T-helper 9 cell (primary cell): ENCODE measurements at places on chromosomes 2 and 18.

GRCh38 chr2:127392133-127392827 lies 4.5 kb upstream of the MAP3K2 start:
- no peak for DNase-seq

DNA sequence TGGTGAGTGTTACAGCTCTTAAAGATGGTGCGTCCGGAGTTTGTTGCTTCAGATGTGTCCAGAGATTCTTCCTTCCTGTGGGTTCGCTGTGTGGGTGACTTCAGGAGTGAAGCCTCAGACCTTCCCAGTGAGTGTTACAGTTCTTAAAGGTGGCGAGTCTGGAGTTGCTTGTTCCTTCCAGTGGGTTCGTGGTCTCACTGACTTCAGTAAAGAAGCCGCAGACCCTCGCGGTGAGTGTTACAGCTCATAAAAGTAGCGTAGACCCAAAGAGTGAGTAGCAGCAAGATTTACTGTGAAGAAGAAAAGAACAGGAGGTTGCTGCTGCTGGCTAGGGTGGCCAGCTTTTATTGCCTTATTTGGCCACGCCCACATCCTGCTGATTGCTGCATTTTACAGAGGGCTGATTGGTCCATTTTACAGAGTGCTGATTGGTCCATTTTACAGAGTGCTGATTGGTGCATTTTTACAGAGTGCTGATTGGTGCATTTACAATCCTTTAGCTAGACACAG lies 34.0 kb upstream of the SPTBN1 start:
- no peak for DNase-seq

DNA sequence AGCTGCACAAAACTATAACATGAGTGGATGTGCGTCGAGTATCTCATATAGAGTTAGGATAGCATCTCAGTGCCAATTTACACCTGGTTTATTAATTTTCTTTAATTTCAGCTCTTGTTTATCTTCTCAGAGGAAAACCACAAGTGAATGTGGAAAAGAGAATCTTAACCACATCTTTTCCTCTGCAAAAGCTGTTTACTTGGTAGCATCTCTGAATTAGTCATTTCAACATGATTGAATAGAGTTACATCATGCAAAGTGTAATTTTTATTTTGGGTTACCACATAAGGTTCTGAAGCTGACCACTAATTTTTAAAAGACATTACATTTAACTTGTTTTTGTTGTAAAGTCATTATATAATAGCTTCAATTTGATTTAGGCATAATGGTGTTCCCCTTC lies 83.8 kb upstream of the FAM237A start:
- DNase-seq: no peak

- DNase-seq: no peak
Observed at GRCh38 chr2:1595274-1595673, 149.0 kb downstream of the PXDN start.

GRCh38 chr2:84477886-84478285 lies 18.8 kb upstream of the SUCLG1 start:
- no peak for DNase-seq

DNA sequence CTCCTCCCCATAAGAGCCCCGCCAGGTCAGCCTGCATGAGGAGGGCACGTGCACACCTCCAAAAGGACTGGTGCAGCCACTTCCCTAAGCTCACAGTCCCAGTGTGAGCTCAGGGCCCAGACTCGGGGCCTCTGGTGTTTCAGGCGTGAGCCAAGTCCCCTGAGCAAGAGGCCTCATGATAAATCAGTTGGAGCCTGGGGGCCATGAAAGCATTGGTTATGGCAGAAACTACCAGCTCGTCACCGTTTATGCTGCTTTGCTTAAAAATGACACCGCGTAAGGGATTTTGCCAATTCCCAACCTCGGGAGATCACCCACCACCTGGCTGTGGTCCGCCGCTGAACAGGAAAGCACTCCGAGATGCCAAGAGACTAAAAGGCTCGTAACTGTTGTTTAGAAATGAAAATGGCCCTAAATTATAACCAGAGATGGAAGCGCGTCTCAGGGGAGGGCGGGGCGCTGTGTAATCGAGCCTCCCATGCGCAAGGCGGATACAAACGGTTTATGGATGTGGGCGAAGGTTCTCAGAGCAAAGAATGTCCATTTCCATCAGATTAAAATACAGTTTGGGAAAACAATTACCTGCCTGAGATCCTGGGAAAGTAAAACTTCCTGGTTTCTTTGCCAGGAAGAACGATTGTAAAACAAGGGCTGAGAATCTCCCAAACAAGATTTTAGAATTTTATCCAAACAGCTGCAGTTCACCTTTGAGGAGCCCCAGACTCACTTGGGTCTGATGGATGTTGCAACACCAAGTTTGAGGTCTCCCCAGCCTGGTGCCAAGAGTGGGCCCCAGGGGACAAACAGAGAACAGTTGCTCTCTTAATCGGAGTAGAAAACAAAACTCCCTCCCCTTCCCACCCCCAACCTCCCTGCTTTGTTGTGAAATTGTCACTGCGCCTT lies 141.4 kb downstream of the BCL2 start:
- DNase-seq: no peak

GRCh38 chr2:216084547-216084946 lies 2.8 kb downstream of the TMEM169 start:
- DNase-seq: no peak

GRCh38 chr2:62457556-62457955 lies 48.4 kb downstream of the TMEM17 start:
- no peak for DNase-seq

DNA sequence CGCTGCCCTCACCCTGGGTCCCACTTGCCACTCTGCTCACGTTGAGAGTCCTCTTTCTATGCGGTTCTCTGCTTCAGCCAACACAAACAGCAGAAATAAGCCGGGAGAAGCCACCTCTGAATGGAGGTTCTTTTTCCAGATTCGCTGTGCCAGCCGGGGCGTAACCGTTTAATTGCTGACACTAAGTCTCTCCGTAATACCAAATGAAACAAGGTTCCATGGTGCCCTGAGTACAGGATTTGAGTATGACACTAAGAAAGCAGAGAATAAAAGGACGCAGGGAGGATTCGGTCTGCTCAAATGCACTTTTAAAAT lies 37.6 kb downstream of the CTIF start:
- DNase-seq: no peak

DNA sequence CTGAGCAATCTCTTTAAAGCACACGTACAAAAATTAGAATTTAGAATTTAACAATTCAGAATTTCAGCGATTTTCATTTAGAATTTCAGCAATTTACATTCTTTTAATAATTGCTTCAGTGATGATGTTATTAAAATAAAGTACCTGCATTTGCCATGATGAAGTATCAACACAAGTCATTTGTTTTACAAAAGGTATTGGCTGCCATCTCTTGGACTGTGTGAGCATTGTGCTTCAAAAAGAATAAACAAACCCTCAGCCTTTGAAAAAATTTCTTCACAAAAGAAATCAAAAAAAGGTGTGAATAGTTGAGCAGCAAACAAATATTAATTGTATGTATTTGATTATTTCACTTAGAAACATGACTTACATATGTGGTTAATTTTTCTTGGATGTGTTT lies 27.1 kb upstream of the ZC3H15 start:
- no peak for DNase-seq

- no peak for DNase-seq
Observed at GRCh38 chr2:229273723-229274338, 2.7 kb upstream of the PID1 start.

- no peak for DNase-seq
Observed at GRCh38 chr2:38274286-38275276, 102.5 kb downstream of the ATL2 start.

DNA sequence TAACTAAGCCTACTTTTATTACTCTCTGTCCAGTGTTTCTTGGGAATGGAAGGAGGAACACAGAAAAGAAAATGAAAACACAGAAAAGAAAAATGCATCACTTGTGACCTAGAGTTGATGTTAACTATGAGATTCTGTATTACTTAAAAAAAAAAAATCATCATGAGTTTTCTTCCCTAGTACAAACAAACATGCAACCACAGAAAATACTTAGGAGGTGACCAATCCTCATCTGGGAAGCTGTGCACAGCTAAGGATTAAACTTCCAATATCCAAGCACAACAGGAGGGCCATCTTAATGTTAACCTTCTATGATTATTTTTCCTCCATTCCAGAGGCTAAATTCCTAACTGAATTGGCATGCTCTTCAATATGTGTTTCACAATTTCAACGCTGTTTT lies 1140.4 kb downstream of the LRP1B start:
- no peak for DNase-seq

DNA sequence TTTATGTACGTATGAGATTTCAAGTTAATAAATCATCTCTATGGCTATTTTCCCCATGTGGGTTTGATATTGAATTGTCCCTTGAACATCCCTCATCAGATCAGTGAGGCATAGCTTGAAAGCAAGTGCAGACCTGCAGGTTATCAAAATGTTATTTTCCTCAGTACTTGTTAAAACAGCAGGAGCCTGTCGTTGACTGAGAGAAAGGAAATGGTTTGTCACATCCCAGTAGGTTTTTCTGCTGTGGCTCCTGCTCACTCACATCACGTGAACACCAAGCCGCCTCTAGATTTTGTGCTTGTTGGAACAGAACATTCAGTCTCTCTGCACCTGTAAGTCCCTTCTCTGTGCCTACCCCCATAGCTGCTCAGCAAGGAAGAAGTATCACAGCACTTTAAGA lies 340.3 kb downstream of the CELF4 start:
- DNase-seq: no peak

DNA sequence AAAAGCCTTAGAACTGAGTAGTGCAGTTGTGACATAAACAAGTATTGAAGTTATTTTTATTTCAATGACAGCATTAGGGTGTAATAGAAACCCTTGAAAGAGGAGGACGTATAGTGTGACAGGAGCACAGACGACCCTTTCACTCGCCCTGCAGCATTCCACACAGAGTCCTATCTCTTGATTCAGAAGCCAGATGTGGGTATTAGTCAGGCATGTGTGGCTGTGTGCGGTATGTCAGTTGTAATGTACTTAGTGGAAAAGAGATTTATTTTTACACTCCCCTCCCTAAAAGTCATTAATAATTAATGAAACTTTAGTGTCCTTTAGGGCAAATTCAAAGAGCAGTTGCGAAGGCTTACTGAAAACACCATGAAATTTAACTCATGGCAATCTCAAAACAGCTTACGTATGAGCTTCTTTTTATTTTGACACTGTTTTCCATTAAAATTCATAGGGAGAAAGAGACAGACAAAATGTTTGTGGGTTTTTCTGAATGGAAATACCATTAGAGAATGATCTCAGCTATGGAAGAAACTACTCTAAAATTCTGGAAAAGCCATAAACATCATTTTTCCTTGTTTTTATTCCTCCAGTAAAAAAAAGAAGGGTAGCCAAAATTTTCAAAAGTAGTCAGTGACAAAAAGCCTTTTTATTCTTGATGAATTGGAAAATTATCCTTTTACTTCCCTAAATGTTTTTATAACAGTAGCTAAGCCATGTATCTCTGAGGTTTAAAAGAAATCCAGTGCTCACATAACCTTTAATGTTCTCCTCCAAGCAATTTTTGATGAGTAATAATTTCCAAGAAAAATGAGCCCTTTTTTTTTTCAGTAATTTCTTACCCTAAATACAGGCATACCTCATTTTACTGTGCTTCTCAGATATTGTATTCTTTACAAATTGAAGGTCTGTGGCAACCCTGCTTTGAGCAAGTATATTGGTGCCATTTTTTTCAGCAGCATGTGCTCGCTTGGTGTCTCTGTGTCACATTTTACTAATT lies 84.0 kb upstream of the DSEL start:
- DNase-seq: no peak

GRCh38 chr2:170467568-170468422 lies 247.3 kb upstream of the SP5 start:
- no peak for DNase-seq

GRCh38 chr2:205868773-205869333 lies 186.6 kb downstream of the NRP2 start:
- no peak for DNase-seq

- DNase-seq: no peak
Observed at GRCh38 chr2:74502720-74503505, 3.5 kb upstream of the LBX2 start.

DNA sequence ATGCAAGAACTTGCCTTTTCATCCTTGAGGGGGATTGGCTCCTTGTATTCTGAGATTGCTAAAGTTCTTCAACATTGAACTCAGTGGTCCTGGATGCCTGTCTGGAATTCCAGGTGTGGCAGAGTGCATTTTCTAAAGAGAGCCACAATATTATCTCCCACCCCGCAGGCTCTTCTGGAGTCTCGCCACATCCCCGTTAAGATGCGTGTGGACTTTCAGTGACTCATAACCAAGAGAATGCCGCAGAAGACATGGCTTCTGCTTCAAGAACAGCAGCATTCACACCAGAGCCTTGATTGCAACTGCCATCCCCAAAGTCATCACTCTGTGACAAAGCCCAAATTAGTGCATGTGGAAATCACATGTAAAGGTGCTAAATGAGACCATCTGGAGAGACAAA lies 142.7 kb downstream of the CDH20 start:
- no peak for DNase-seq

- DNase-seq: no peak
Observed at GRCh38 chr18:9330419-9330818, 4.2 kb upstream of the TWSG1 start.

DNA sequence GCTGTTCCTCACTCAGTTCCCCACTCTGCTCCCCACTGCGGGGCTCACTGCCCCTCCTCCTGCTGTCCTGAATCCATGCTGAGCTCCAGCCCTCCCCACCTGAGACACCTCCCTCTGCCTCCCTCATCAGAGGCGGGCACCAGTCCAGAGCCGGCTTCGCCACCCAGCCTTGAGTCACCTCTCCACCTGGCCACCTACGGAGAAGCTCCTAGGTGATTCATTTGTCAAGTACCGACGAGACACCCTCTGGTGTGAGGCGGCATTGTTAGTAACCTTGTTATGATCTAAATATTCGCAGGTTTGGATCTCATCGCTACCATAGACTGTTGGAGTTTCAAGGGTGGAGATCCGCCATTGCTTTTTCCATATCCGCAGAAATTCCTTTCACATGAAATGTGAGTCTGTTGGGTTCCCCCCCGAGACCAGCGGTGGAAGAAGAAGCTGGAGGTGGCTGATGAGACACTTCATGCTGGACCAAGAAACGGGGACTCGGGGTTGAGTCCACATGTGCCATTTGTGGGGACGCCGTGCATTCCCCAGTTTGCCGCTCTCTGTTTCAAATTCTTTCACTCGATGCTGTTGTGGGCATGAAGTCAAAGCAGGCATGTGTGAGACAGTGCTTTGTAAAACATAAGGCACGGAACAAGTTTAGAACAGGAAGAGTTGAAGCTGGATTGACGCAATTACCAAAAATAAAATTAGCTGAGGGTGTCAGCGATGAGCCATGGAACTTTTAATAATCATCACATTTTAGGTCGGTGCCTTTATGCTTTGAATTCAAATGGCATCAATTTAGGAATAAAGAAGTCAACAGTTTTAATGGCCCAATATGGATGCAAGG lies 259.8 kb upstream of the HDAC4 start:
- DNase-seq: no peak

- DNase-seq: no peak
Observed at GRCh38 chr2:205464681-205465080, 217.6 kb upstream of the NRP2 start.

- no peak for DNase-seq
Observed at GRCh38 chr2:227503433-227504406, 31.8 kb downstream of the AGFG1 start.

- no peak for DNase-seq
Observed at GRCh38 chr2:224407241-224407701, 5.4 kb upstream of the FAM124B start.

- DNase-seq: no peak
Observed at GRCh38 chr2:166957686-166958085, 69.4 kb downstream of the XIRP2 start.
